NCI-H1930 (cell line): ENCODE measurements at places on chromosomes 4 and X.

DNA sequence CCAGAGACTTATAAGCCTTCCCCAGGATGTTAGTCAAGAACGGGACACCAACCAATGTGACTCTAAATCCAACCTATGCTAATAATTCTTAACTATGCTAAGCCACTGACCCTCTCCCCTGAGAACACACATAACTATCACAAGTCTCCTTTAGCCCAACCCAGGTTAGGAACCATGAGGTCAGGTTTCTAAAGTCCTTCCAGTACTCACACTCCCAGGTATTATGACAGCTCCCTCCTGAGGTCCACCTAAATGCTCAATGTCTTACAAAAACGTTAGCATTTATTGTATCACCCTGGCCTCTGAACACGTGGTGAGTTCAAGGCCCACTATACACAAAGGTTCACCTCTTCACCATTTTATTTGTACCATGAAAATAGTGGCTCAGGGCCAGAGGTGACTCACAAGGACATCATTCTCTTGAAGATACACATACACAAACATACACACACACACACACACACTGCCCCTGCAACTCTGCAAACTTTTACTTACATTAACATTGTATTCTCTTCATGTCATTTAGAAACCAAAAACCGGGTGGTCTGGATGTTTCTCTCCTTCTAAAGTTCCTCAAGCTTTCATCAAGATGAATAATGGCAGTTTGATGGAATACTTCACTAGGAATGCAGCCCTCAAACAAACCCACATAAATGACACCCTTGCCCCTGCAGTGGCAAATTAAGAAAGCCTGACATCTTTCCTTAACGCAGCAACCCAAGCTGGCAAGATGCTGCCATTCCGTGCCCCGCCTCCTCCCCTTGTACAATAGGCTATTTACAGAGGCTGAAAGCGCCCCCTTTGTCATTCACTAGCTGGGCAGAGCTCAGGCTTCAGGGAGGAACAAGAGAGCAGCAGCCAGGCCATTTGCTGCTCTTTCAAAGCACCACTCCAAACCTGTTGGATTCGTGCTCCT, 17.7 kb downstream of the ACSL1 start:
- DNase-seq, result peak; percentile 20

DNA sequence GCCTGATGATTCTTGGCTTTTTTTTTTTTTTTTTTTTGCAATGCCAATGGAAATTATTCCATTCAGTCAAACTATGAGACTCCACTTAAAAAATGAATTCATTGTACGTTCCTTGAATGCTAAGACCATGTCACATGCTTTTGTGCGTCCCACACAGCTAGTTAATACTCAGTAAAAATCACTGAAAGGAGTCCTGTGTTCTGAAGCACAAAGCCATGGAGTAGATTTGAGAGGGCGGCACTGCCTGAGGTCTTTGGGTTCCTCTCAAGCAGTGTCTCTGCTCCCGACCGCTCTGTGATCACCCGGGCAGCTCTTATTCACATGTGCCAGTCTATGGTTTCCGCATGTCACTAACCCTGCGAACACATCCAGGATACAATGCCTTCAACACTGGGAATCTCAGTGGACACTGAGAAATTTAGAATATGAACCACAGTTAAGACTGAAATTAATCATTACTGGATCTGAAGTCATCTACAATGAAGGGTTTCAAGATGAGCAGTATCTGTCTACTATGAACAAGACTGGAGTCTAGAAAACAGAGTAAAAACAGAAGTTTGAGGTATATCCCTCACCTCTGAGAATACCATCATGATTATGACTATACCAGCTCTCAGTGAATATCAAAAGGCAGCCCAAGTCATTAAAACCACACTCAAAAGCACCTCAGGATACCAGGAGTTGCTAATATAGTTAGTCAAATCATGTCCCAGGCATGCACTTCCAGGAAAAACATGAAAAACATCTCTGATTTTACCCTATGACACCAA, 193.0 kb downstream of the MGST2 start:
- no peak for DNase-seq

DNA sequence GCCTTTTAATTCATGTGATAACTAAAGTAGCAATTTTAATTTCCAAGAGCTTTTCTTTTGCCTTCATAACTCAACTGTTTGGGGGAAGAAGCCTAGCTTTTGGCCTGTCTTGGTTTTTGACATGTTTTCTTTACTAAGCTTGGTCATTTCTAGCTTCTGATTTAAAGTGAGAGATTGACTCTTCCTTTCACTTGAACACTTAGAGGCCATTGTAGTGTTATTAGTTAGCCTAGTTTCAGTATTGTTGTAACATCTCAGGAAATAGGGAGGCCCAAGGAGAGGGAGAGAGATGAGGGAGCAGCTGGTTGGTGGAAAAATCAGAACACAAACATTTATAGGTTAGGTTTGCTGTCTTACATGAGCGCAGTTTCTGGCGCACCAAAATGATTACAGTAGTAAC, 44.8 kb downstream of the DCLK2 start:
- DNase-seq, result no peak

DNA sequence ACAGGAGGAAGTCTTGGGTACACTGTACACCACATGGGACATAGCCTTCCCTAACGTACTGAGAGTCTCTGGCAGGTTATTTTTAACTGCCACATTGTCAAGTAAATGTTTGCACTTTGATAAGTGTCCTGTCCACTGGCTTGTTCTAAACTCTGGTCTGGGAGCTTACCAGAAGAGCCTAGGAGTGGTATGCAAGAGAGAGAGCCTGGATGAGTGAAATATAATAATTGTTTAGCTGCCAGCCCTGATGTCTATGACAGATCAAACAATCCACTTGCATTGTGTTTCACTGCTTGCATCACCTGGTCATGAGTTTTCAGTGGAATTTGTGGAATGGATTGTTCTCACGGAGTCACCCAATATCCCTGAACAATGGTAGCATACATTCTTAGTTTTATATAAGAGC, 91.6 kb downstream of the SHROOM3 start:
- DNase-seq, result no peak

GRCh38 chr4:148048598-148048997, 316.7 kb downstream of the ARHGAP10 start:
- no peak for DNase-seq

GRCh38 chr4:82508806-82509428, 52.9 kb downstream of the TMEM150C start:
- DNase-seq, result no peak

GRCh38 chr4:164461901-164462300, 292.0 kb upstream of the SMIM31 start:
- DNase-seq, result no peak

DNA sequence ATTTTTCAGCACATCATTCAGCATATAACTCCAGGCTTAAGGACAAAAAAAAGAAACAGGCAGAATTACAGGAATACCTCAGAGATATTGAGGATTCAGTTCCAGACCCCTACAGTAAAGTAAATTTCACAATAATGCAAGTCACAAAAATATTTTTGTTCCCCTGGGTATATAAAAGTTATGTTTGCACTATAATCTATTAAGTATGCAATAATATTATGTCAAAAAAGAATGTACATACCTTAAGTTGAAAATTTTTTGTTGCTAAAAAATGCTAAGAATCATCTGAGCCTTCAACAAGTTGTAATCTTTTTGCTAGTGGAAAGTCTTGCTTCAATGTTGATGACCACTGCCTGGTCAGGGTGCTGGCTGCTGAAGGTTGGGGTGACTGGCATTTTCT, 2532.5 kb downstream of the ARAP2 start:
- DNase-seq, result no peak

- DNase-seq, result peak; percentile 52
Observed at GRCh38 chr4:15145709-15146108, 143.4 kb downstream of the CPEB2 start.

DNA sequence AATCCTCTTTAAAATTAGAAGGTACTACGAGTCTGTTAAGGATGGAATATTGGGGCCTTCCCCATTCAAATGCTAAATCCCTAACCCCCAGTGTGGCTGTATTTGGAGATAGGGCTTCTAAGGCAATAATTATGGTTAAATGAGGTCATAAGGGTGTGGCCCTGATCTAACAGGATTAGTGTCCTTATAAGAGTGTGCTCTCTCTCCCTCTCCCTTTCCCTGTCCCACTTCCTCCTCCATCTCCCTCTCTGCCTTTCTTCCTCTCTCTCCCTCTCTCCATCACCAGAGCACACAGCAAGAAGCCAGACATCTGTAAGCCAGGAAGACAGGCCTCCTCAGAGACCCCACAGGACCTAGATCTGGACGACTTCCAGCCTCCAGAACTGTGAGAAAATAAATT, 116.9 kb downstream of the COL25A1 start:
- DNase-seq, result no peak

- DNase-seq, result no peak
Observed at GRCh38 chr4:158777423-158778155, 8.8 kb downstream of the FNIP2 start.

- peak; percentile 85 for DNase-seq
Observed at GRCh38 chr4:107906458-107907100, 24.8 kb upstream of the CYP2U1 start.

DNA sequence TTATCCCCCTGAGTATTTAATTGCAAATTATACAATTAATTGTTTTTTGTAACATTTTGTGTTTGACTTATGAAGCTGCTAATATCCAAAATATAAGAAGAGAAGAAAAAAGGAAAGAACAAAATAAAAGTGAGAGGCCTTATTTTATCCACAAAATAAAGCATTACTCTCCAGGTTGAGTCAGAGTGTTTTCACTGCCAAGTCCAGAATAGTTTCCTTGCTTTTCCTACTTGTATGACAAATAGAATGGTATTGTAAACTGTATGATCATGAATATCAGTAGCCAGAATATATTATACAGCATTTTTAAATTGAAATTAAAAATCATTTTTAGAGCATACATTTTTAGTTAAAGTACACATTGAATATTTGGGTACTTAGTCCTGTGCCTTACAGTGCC, 237.8 kb downstream of the NDST4 start:
- no peak for DNase-seq

DNA sequence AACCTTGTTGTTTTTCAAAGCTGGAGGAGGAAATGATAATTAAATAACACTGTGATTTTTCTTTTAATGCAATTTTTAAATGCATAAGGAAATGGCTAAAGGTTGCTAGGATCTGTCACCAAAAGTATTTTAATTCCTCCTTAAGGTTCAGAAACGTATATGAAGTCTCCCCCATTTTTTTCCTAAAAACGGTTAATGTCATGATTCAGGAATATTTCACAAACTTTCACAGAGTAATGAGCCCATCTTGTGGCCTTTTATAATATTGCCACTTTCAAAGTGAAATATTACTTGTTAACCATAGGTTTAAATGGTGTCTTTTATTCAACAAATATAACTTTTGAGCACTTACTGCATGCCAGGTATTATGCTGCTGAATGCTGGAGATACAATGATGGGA, 99.5 kb upstream of the USP38 start:
- no peak for DNase-seq

GRCh38 chrX:43973249-43974099, at the start of gene NDP:
Gene NDP, minus strand, starts transcription at chrX:43973390. Its CDS starts 14,745 bp downstream, at chrX:43958645.
- DNase-seq, result no peak

DNA sequence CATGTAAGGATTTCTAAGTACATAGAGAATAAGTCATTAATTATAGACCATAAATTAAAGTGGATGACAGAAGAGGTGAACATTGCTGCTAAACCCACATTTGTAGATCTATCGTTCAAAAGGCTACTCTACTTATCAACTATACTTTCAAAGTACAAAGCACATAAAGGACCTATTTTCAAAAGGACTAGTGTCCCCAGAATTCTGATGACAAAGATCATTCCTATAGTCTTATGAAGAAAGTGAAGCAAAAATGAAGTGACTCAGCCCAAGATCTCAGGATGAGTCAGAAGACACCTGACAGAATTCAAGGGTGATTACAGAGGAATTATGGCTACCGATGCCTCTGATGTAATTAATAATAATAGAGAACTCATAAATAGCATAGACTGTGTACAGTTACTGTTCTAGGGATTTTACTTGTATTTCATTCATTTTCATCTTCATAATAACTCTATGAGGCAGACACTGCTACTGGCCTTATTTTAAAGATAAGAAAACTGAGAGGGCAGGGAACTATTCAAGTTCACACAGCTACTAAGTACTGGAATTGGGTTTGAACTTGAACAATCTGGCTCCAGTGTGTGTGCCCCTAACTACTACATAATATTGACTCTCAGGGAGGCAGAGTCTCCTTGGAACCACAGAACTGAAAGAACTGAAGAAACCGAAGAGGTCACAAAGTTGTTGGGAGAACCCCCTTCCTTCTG, 17.1 kb downstream of the USP46 start:
- DNase-seq, result no peak

DNA sequence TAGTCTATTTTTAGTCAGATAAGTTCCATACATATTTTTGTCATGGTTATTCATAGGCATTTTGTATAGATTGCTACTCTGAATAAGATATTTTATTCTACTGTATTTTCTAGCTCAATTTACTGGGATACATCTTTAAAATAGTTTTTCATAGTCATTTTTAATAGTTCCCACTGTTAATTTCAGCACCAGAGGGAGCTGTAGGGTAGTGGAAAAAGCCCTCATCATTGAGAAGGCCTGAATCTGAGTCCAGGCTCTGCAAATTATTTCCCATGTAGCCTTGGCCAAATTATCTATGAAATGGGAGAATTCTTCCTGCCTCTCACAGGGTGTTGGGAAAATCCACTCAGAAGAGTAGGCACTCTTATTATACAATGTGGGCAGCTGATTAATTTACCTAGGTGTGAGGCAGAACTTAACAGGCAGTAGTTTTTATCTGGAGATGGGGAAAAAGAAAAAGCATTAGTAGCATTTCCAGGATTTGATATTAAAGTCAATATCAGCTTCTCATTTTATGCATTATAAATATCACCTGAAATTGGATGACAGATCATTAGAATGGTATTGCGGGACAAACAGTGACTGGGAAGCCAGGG, 102.9 kb upstream of the PAQR3 start:
- no peak for DNase-seq

GRCh38 chr4:146382194-146382593, 139.5 kb downstream of the SLC10A7 start:
- peak; percentile 42 for DNase-seq

DNA sequence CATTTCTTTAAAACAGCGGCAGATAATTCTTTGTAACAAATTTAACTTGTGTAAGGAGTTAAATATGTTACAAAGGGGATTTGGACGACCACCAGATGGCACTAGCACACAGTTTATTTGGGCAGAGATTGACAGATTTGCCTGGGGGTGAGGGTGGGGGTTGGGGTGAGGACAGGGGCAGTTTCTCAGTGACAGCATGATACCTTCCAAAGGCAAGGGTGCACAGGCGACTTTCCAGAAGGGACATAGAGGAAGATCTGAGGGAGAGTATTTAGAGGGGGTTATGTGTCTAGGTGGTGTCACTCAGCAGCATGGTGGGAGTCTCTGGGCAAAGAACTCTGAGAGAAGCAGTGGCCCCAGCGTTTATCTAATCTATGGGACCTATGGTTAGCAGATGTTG, 9.6 kb upstream of the TMA16 start:
- DNase-seq, result no peak

DNA sequence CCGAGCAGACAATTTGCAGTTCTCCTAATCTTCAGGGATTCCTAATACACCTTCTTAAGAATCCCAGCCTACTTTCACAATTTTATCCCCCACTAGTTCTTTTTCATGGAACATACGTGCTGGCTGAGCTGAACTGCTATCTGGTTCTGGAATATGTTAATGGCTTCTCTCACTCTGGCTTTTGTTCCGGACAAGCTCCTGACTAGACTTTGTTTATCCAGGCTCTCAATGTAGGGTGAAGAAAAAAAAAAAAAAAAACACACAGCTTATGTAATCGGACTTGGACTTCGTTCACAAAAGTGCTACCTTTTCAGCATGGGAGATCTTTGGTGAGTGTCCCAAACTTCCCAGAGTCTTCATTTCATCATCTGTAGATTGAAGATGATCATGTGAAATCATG, 555.4 kb upstream of the CPEB2 start:
- no peak for DNase-seq

GRCh38 chr4:17511051-17511450, 839 bp downstream of the QDPR start:
- no peak for DNase-seq

GRCh38 chrX:130264573-130264972, 4.1 kb downstream of the ZNF280C start:
- no peak for DNase-seq
